ENCODE measurements at places on chromosomes 4 and X. TPM values are rescaled to one million over a fixed set of nuclear protein-coding genes. Genes with fewer than 3 reads are reported as not detected.

DNA sequence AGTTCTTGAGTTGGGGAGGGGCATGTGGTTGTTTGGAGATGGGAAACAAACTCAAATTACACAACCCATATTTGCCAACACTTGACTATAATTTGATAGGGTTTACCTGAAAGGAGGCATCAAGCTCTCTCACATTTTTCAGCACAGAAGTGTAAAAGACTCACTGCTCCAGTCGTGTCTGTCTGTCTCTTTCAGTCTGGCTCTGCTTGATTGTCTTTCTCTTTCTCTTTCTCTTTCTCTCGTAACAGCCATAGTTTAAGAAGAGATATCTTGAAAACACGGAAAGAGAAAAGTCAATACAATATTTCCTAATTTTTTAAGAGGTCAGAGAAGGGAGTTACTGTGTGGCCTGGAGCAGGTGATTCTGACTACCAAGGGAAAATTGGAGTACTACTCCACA is 413.6 kb upstream of the CXorf51A start:
- no peaks in the 10 kb centered on the region for H3K27me3 ChIP-seq
- H3K36me3 ChIP-seq: no peaks in the 10 kb centered on the region
- no peak for DNase-seq

DNA sequence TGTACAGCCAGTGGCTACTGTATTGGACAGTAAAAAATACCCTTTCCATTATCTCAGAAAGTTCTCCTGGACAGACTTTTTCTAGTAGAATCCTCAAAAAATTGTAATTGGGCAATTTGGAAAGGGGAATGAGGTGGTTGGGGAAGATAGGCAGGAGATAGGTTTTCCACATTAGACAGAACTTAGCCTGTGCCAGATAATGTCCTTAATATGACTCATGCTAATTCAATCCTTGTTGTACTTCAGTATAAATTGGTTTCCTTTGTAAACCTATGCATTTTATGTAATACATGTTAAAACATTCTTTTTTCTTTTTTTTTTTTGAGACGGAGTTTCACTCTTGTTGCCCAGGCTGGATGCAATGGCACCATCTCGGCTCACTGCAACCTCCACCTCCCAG is 8.9 kb downstream of the EIF4E start:
- H3K36me3 ChIP-seq: no peaks in the 10 kb centered on the region
- no peak for DNase-seq

DNA sequence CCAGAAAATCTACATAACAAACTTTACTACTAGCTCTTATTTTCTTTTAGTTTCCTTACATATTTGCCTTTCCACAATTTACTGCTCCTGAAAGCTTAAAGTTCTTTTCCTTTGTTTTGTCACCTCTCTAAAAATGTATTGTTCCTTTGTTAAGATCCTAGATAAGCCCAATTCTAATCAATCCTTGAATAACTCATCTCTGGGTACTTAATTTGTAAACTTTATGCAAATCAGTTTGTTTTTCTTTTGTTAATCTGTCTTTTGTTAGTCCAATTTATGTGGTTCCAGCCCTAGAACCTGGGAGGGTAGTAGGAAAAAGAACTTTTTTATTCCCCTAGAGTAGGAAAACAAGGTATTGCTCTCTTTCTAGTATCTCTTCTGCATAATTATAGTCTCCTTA is 444.7 kb downstream of the PCDH10 start:
- H3K27ac ChIP-seq: no peak overlapping the region
- no peak overlapping the region for H3K4me3 ChIP-seq
- H3K36me3 ChIP-seq: no peaks in the 10 kb centered on the region
- DNase-seq: no peak
- no peaks in the 10 kb centered on the region for H3K27me3 ChIP-seq
- peaks cover 3% of the 10 kb centered on the region for H3K4me1 ChIP-seq

PPID gene
- total RNA-seq: 14.7 TPM

DNA sequence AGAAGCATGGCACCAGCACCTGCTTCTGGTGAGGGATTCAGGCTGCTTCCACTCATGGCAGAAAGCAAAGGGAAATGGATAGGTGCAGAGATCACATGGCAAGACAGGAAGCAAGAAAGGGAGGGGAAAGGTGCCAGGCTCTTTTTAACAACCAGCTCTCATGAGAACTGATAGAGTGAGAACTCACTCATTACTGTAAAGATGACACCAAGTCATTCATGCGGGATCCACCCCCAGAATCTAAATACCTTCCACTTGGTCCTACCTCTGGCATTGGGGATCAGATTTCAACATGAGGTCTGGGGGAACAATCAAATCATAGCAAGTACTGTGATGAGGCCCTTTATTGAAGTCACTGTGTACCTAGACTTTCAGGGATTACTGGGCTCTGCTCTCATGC is 72.0 kb upstream of the PRDM5 start:
- no peak for DNase-seq
- no peaks in the 10 kb centered on the region for H3K27me3 ChIP-seq
- H3K36me3 ChIP-seq: no peaks in the 10 kb centered on the region
- no peak overlapping the region for H3K4me3 ChIP-seq
- no peak overlapping the region for H3K27ac ChIP-seq

IRF2 gene
- 27.6 TPM for total RNA-seq
